ENCODE measurements at places on chromosomes 2 and 18. TPM values are rescaled to one million over a fixed set of nuclear protein-coding genes. Genes with fewer than 3 reads are reported as not detected.

Gene TANC1
- total RNA-seq: 0.82 TPM

GRCh38 chr2:130385709-130386108 is 29.9 kb downstream of the PTPN18 start:
- no peak for DNase-seq

GRCh38 chr18:3223356-3223755 is 3.6 kb upstream of the MYOM1 start:
- DNase-seq: no peak

DNA sequence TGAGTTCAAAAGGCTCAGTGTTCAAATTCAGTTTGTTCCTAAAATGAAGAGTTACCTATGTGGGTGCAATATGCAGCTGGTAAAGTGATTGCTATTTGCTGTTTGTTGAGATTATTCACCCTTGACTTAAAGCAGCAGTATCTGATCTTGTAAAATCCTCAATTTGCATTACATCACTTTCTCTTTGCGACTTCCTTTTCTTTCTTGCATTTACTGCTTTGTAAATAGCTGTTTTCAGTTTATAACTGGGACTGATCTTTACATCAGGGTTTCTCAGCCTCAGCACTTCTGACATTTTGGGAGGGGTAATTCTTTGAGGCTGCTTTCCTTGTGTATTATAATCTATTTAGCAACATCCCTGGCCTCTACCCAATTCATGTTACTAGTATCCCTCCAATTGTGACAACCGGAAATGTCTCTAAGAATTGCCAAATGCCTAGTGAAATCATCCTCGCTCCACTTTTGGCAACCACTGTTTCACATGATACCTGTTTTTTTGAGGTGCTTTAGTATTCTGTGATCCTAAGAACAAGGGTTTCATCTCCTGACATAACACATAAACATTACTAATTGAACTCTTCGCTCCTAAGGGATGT is 12.1 kb upstream of the ERCC3 start:
- DNase-seq: no peak

DNA sequence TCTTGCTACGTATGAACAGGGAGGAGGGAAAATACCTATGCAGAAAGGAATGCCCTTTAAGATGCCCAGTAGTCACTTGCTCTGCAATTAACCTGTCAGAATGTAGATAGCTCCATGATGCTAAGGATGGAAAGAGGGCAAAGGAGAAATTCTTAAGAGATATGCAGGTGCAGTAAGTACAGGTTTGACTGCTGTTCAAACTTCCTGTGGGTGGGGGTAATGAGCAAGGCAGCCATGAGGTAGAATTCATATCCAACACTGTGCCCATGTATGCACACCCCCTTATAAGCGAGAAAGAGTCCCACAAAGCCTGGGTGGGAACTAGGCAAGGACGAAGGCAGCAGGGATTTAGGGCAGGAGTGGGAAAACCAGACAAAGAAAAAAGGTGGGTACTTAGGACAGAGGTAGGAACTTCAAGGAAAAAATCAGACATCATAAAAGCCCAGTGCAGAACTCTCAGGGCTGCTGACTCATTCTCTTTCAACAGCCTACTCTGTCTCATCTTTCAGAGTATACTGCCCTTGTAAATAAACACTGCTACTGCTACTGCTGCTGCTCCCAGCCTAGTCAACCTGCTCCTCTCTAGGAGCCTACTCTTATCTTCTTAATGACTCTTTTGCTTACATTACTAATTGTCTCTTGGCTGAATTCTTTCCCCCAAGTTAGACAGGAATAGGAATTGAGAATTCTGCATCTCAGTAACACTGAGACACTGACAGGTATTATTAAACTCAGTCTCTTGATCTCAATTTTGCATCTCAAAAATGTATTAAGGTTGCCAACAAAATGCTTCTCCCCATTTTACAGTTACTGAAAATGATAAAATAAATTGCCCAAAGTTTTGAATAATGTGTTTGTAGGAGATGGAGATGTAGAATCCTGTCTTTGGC is 189.0 kb downstream of the PTH2R start:
- DNase-seq: no peak

- DNase-seq: peak; percentile 63
Measured at GRCh38 chr2:25165992-25166875, 2.1 kb downstream of the POMC start.

- DNase-seq: no peak
Measured at GRCh38 chr2:158099716-158100115, 2.0 kb upstream of the UPP2 start.
